Chondrocyte (in vitro differentiated cells): ENCODE measurements at places on chromosomes 2 and 18. TPM values are rescaled to one million over a fixed set of nuclear protein-coding genes. Genes with fewer than 3 reads are reported as not detected.

Gene LYG1
- 0.36 to 0.99 TPM (median 0.57 TPM) in 3 replicates for total RNA-seq

Gene SPR
- 8.9 to 13.5 TPM (median 12.8 TPM) in 3 replicates for total RNA-seq

Gene CCDC85A
- 0.51 to 5.0 TPM (median 0.70 TPM) in 3 replicates for total RNA-seq

Gene CDK15
- total RNA-seq, result 3.6 to 5.9 TPM (median 4.6 TPM) in 3 replicates

Gene SNED1
- total RNA-seq, result 1.6 to 2.9 TPM (median 1.9 TPM) in 3 replicates

GRCh38 chr2:63052411-63053080 lies 1.9 kb downstream of the OTX1 start:
- H3K27me3 ChIP-seq, result peaks cover 83% of the 10 kb centered on the region
- H3K27ac ChIP-seq, result no peak overlapping the region
- no peak for DNase-seq
- peaks cover 56% of the 10 kb centered on the region for H3K4me1 ChIP-seq

DNA sequence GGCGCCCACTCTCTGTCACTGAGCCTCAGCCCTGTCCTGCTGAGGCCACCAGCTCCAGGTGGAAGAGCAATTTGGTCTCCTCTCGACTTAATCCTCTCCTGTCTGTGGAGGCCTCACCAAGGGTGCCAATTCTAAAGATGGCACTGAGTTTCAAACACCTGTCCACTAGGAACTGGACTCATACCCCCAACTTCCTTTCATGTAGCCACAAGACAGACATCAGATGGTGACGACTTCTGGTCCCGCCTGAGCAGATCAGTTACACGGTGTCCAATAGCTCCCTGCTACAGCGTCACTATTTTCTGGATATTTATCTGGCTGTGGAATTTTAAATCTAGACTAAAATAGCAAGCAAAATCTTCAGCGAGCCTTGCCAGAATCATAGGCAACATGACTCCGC lies 24.5 kb upstream of the SP5 start:
- H3K27ac ChIP-seq, result no peak overlapping the region
- H3K4me1 ChIP-seq, result peaks cover 4% of the 10 kb centered on the region
- H3K27me3 ChIP-seq, result peaks cover 24% of the 10 kb centered on the region
- H3K4me3 ChIP-seq, result no peak overlapping the region
- DNase-seq, result no peak
